ENCODE measurements at places on chromosomes 3 and 15.

DNA sequence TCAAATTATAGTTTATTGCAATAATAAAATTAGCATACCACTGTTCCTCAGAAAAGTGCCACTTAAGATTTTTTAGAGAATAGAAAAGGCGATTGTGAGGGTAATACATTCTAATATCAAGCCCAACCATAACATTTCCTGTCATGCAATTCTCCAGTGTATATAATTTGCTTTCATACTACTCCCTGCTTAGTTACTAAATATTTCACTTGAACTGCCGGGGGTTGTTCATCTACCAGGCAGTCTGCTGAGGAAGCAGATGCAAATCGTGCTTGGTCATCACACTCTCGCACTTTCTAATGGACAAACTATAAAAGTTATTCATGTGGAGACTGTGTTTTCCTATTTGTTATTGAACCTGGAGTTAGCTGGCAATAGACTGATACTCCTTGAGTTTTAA lies 645.6 kb upstream of the CBLB start:
- DNase-seq, result no peak

GRCh38 chr3:182671942-182672341 lies 121.4 kb upstream of the ATP11B start:
- DNase-seq, result no peak

DNA sequence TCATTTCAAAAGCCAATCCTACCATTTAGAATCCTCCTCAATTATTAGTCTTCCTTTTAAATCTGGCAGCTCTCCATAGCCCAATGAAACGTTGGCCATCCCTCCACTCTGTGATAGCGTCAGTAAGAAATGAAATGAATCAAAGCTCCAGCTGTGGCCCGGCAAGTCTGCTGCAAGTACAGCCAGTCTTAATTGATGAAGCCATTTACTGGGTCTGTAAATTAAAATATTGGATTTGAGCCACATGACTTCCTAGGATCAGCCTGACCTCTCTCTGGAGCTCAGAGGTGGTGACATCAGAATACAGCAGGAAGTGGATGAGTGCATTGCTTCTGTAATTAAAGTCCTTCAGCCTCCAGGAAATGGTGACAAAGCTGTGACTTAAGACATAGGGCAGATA lies 347.0 kb upstream of the LMCD1 start:
- no peak for DNase-seq

DNA sequence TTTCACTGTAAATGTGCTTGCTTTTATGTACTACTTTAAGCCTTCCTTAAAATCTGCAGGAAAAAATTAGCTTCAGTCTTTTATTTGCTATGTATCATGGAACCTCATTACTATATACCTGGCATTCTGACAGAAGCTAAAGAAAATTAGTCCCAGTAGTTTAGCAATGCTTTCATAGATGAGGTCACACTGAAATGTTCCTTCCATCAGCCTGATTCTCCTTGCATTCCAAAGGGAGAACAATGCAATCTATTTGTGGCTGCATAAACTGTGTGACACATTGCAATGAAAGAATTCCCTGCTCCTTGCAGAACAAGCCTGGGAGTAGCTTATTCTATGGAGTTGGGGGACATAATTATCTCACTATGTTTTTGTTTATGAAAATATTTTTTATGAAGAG lies 691.5 kb upstream of the ARPP21 start:
- DNase-seq, result no peak

- no peak for DNase-seq
These were observed 124.5 kb downstream of the UNC13C start for GRCh38 chr15:54102704-54103103.

Measured in stimulated activated naive B cell treated with anti-CD40 and anti-IgM and Interleukin-4, amounts not matched to agents 10 μg/mL and 1 μg/mL and 100 μg/mL, for 72 hours (primary cell).